Fibroblast of mammary gland (primary cell): ENCODE measurements at places on chromosomes 5 and 9.

GRCh38 chr5:134507452-134507851, 18.0 kb upstream of the JADE2 start:
- DNase-seq: no peak

DNA sequence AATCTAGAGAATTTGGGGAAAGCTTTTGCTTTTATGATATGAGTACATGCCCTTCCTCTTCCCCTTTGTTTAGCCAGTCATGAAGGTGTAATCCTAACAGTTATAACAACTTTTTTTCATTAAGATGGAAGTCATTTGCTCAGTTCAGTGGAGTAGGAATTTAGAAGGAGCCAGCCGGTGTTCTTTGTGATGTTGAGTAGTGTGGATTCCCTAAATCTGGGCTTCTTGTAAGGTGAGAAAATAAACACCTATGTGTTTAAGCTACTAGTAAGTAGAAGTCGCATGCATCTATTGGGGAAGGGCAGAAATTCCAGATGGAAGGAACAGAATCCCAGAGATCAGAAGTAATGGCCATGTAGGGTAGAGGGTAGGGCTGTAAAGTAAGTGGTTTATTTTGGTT, 13.6 kb upstream of the CNTLN start:
- DNase-seq: no peak

- DNase-seq: no peak
Observed at GRCh38 chr5:173165177-173166016, 21.1 kb downstream of the BNIP1 start.

DNA sequence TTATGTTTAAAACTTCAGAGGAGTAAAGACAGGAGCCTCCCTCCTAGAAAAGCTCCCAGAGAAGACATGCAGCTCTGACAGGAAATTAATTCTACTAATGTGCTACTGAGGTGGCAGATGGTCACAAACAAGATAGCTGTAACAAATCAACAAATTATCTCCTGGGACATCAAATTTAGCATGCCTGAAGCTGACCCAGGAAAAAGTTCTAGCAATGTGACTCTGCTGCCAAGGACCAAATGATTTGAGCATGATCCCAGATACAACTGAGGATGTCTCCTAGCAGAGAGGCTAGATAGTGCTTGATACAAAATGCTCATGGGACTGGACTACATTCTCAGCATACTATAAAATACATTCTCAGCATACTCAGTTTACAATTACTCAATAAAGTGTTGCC, 413.5 kb upstream of the SMC2 start:
- no peak for DNase-seq

GRCh38 chr9:33017283-33018041, 7.6 kb upstream of the DNAJA1 start:
- no peak for DNase-seq

DNA sequence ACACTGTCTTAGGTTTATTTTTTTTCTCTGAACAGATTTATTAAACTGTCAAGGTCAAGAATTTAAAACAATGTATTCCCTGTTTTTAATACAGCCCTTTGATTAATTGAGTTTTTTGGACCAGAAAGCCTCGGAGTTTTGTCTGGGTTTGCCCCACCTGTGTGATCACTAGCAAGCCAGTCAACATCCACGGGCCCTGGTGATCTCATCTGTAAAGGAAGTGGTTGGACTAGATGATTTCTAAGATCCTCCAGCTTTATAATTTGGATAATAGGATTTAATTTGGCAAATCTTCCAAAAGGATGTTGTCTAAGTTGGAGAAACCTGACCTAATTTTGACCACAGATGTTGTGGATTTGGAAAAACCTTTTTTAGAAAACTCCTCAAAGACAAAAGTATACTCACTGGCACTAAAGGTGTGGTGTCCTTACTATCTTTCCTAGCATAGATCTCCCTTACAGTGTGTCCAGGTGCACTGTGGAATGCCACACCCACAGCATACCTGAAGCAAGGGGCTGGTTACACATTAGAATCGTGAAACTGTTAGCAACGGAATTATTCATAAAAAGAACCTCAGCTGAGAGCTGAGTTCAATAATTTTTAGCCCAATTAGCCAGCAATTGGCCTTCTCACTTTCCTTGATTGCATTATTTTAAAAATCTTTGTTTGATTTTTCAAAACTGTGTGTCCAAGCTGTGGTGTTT, 195.6 kb upstream of the ELL2 start:
- no peak for DNase-seq

- no peak for DNase-seq
Observed at GRCh38 chr5:102777099-102777498, 22.0 kb downstream of the PAM start.

GRCh38 chr5:143427122-143427735, 23.7 kb upstream of the NR3C1 start:
- DNase-seq: no peak

- no peak for DNase-seq
Observed at GRCh38 chr9:122579874-122580273, 3.3 kb downstream of the OR1L8 start.

GRCh38 chr9:19028835-19029451, 4.1 kb downstream of the SAXO1 start:
- DNase-seq: peak; percentile 77

GRCh38 chr9:5899292-5899691, 8.6 kb downstream of the MLANA start:
- no peak for DNase-seq

DNA sequence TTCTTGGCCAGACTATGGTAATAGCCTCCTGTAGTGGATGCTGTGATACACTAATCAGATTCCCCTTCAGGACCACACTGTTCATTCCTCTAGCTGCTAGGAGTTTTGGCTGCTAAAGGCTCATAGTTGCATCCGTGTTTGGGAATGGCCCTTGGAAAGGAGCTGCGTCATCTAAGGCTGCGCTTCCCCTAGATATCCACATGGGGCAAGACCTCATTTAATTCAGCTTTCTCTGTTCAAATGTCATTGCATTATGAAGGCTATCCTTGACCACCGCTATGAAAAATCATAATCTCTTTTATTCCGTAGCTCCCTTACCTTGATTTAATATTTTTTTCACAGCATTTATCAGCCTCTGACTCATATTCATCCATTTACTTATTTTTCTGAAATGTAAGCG, 258.3 kb upstream of the NR4A3 start:
- DNase-seq: peak; percentile 11

- no peak for DNase-seq
Observed at GRCh38 chr5:57175551-57176309, 1.9 kb downstream of the GPBP1 start.

GRCh38 chr9:80062567-80062966, 490.8 kb downstream of the TLE4 start:
- DNase-seq: no peak

GRCh38 chr9:122383992-122384461, 13.2 kb downstream of the PTGS1 start:
- peak; percentile 93 for DNase-seq

DNA sequence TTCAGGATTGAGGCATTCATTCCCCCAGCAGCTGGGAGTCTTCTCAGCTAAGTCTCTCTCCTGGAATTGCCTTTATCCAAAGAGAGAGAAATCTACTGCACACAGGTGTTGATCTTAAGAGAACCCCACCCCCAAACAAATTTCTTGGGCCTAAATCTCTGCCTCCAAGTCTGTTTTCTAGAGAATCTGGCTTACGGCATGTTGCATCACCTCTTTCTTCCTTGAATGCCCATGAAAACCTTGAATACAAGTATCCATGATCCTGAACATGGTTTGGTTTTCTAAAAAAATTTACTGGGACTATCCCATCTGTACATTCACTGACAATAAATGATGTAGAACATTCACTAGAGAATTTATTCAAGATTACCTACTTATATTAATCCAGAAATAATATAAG, 401.6 kb downstream of the PDE4D start:
- no peak for DNase-seq

- no peak for DNase-seq
Observed at GRCh38 chr5:178548746-178549145, 41.4 kb downstream of the COL23A1 start.

GRCh38 chr5:91491229-91491628, 108.1 kb upstream of the ARRDC3 start:
- no peak for DNase-seq

DNA sequence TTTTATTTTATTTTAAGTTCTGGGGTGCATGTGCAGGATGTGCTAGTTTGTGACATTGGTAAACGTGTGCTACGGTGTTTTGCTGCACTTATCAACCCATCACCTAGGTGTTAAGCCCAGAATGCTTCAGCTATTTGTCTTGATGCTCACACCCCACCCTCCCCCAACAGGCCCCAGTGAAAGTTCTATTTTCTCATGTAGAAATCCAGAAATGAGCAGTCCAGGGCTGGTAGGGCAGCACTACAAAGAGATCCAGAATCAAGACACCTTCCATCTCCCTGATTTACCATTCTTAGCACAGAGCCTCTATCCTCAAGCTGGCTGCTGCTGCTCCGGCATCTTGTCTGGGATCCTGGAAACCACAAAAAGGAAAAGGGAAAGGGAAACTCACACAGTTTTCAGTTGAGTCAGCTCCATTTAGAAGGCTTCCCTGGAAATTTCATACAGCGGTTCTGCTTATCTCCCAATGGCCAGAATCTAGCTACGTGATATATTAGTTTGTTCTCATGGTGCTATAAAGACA, 85.4 kb upstream of the SMARCA2 start:
- no peak for DNase-seq

DNA sequence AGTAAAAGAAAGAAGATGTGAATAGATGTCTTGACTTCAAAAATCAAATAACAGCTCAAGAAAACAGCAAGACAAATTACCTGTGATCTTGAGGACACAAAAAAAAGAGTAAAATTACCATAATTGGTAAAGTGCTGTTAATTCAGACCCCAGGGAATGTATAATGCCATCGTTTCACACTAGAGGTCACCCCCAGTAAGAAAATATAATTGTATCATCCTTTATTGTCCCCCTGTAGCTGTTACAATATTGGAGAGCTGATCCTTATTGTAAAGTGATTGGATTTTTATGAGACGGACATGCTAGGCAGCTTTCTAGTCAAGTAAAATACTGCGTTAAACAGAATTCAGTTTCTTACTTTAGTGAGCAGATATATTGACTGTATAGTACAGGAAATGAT, 377.0 kb downstream of the TLE1 start:
- DNase-seq: peak; percentile 6

DNA sequence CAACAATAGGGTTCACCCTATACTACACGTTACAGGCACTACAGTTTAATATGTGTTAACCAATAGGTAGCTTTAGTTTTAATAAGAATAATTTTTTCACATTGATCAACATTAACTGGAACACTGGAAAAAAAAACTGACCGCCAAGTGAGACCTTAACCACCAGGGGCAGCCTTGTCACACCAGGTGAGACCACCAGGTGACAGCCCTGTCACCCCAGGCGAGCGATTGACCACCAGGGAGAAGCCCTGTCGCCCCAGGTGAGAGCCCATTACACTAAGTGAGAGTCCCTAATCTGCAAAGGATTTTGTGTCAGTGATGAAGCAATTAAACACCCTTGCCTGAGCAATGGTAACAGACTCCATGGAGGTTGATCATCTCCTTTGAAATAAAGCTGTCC, 75.4 kb upstream of the SYK start:
- DNase-seq: no peak

GRCh38 chr5:133475986-133476385, 136.4 kb downstream of the FSTL4 start:
- no peak for DNase-seq

GRCh38 chr5:60470881-60471280, 229.1 kb downstream of the DEPDC1B start:
- DNase-seq: no peak

DNA sequence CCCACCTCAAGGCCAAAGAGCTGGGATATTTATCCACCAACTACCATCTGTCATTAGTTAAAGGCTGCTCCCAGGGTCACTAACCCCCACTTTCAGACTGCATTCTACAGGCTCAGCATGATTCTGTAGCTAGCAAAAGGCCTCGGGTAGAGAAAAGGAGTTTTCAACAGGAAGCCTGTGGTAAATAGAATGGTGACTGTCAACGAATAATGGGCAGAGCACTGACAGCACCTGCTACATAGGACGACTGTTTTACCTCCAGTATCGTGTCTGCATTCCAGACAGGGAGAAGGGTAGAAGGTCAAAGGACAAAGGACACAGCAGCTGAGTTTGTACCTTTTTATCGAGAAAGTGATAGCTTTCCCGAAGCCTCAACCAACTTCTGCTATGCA, 20.3 kb downstream of the MFAP3 start:
- DNase-seq: no peak

- DNase-seq: no peak
Observed at GRCh38 chr9:101652601-101653175, 57.9 kb upstream of the PPP3R2 start.

GRCh38 chr9:69731348-69731747, 28.5 kb downstream of the PTAR1 start:
- DNase-seq: no peak

DNA sequence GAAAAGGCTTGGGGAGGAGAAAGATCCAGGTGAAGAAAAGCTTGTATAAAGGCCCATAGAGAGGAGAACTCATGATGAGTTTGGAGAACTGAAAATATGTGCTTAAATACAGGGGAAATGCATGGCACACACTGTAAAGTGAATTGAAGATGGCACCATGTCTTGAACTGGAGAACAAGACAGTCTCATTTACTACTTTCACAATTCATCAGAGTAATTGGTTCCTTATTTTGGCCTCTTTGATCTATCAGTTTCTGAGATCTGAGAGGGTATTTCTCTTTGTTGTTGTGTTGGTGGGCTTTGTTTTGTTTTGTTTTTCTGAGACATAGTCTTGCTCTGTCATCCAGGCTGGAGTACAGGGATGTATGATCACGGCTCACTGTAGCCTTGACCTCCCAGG, 98.2 kb downstream of the CEMIP2 start:
- no peak for DNase-seq

- DNase-seq: no peak
Observed at GRCh38 chr5:176180781-176181180, 57.4 kb upstream of the SIMC1 start.

GRCh38 chr5:111425205-111425604, 87.1 kb downstream of the STARD4 start:
- DNase-seq: no peak

DNA sequence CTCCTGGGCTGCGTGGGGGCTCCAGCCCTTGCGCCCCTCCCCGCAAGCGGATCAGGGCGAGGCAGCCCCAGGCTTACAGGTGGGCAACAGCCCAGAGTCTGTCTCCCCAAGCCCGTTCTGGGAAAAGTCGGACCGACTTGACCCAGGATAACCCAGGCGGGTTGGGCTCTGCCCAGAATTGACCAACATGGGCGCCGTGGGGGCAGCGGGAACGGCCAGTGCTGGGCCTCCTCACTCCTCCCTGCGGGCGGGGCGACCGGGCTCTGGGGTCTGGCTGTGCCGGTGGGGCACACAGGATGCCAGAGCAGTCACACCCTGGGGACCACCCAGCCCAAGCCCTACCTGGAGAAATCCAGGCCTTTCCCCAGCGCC, 15.3 kb upstream of the SYNPO start:
- no peak for DNase-seq
